ENCODE measurements at places on chromosomes 5 and 9. TPM values are rescaled to one million over a fixed set of nuclear protein-coding genes. Genes with fewer than 3 reads are reported as not detected.

The SPIN1 gene
- 134 TPM for total RNA-seq

The PRLR gene
- total RNA-seq: 58.4 TPM

GRCh38 chr5:76114179-76114851 is 31.1 kb downstream of the SV2C start:
- no peaks in the 10 kb centered on the region for H3K36me3 ChIP-seq
- DNase-seq: peak; percentile 16
- no peak overlapping the region for H3K4me3 ChIP-seq
- no peak overlapping the region for H3K27ac ChIP-seq

DNA sequence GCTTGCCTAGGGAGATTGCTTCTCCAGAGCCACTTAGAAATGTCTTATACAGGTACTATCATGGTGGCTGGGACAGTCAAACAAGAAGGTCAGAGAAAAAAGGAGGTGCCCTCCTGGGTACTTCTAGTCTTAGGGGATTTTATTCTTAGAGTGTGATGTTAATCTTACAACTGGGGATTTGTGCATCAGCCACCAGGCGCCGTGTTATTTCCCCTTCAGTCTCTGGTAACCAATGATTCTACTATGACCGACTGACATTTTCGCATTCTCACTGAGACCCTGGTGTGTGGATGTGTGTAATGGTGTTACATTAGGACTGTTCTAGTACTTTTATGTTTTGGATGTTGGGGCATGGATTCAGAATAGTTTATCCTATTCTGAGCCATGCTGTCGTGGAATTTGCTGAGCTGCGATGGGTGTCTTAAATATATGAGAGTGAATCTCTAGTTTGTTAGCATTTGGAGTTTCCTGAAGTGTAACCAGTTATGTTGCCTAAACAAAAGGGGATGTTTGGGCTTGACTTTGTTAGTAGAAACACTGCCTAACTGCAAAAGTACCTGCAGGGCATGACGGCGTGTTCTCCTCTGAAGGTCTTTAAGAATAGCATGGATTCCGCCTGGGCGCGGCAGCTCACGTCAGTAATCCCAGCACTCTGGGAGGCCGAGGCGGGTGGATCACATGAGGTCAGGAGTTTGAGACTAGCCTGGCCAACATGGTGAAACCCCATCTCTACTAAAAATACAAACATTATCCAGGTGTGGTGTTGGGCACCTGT is 175.2 kb upstream of the DAP start:
- no peak for DNase-seq
- H3K36me3 ChIP-seq: no peaks in the 10 kb centered on the region
- no peak overlapping the region for H3K4me3 ChIP-seq
- no peaks in the 10 kb centered on the region for H3K4me1 ChIP-seq
- no peak overlapping the region for H3K27ac ChIP-seq

All from uterus (tissue), 4 donors.